ENCODE measurements at places on chromosomes 3 and 15. TPM values are rescaled to one million over a fixed set of nuclear protein-coding genes. Genes with fewer than 3 reads are reported as not detected.
A peak's percentile ranks its signal among the peaks of the same experiment; 100 is the strongest.

- no peak for DNase-seq
These were observed 70.5 kb upstream of the PLXND1 start for GRCh38 chr3:129676985-129677384.

- DNase-seq, result no peak
These were observed 45.6 kb downstream of the ABTB1 start for GRCh38 chr3:127718245-127718915.

- DNase-seq, result no peak
These were observed 22.6 kb downstream of the MTHFS start for GRCh38 chr15:79874242-79874641.

The CHRM5 gene
- total RNA-seq, result not detected

DNA sequence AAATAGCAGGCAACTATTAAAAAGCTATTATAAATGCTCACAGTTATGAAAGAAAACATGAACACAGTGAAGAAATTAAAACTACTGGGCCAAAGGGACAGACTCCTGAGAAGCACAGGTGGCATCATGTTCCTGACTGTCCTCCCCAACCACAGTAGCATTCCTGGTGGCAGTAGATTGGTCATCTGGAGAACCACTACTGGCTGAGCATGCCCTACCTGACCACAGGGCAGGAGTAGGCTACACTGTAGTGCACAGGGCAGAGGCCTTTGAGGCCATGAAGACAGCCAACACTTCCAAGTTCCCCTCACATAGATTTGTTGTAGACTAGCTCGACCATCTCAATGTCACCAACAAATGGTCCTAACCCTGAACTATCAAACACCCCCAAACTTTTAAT is 49.2 kb downstream of the NBEAL2 start:
- DNase-seq, result no peak

GRCh38 chr15:26097216-26097615 is 234.1 kb upstream of the ATP10A start:
- no peak for DNase-seq

GRCh38 chr3:173789530-173790162 is 392.1 kb downstream of the NLGN1 start:
- DNase-seq, result no peak

- DNase-seq, result no peak
These were observed 50.3 kb downstream of the FBLN2 start for GRCh38 chr3:13598926-13599886.

DNA sequence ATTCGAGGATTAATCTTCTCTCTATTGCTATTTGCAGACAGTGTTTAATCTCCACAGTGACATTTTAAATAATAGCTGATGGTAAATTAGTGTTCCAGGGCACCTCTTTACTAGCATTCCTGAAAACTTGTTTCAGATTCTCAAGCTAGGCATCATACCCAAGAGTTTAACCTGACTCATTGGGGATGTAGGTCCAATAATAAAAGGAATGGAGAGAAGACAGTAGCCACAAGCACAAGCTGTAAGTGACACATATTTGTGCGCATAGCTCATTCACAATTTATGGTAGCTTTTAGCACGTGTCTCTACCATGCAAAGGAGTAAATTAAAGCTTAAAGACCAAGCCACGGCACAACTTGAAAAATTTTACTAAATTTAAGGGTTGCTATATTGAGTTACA is 171.3 kb upstream of the FAM3D start:
- DNase-seq, result no peak

GRCh38 chr15:72197460-72198355 is at the start of gene GRAMD2A:
TSS of gene GRAMD2A (minus strand) at chr15:72197787.
- peak; percentile 30 for DNase-seq

The FGF7 gene
- total RNA-seq, result not detected

- no peak for DNase-seq
These were observed 19.4 kb downstream of the IDH3A start for GRCh38 chr15:78168608-78169007.

GRCh38 chr3:181176601-181177000 is 187.1 kb upstream of the DNAJC19 start:
- peak; percentile 18 for DNase-seq

DNA sequence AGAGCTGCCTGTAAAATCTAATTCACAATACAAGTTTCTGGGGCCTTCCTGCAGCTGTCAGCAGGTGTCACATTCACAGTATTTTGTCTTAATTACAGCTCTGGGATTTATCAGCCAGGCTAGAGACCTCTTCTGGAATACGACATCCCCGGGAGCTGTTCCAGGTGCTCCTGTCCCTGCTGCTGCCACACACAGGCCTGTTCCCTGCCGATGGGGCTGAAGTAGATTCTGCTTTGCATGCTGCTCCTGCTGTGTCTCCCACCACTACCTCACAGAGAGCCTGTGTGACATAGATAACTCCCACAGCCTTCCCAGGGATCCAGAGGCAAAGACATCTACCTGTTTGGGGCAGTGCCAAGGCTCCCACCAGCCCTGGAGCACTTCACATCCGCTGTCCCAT is 20.4 kb downstream of the COLQ start:
- no peak for DNase-seq

GRCh38 chr3:51869304-51869703 is 6.1 kb downstream of the IQCF5 start:
- DNase-seq, result no peak

- DNase-seq, result no peak
These were observed 148.0 kb downstream of the DIPK2A start for GRCh38 chr3:144119633-144120032.

DNA sequence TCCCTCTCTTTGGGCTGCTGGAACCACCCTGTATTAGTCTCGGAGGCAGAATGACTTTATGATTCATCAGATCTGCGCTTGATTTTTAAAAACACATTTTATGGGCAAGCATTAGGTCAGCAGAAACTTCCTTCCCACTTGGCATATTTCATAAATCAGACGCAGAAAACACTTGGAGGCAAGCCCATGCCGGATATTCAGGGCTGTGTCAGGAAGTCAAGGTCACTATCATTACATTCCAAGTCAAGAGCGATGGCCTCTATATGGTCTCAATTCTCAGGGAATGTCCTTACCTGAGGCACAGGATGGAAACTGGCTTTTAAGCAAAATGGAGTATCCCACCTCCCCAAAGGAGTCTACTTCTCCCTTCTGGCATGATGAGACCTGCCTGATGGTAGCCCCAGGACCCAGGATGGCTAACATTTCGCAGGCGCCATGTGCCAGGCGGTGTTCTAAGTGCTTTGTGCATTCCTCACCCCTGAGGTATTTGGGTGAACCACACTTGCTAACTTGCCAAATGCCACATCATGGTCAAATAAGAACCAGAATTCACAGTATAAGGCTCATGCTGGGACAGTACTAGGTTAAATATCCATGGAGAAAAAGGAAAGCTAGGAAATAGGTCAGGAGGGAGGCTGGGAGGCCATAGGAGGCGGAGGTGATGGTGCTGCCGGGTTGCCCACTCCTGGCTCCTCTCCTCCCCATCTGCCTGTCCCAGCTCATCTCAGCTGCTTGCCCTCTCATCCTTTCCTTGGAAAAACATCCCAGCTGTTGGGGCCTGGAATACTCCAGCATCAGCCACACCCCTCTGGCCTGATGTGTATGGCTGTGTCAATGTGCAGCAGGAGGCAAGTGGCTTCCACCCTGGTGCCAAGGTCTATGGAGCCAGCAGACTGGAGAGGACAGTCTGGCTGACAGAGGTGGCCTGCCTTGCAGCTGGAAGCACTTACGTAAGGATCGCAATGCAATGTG is 18.8 kb downstream of the BCL2L10 start:
- no peak for DNase-seq
